CD4-positive, alpha-beta T cell (primary cell): ENCODE measurements at places on chromosomes 7 and 10. TPM values are rescaled to one million over a fixed set of nuclear protein-coding genes. Genes with fewer than 3 reads are reported as not detected.

DNA sequence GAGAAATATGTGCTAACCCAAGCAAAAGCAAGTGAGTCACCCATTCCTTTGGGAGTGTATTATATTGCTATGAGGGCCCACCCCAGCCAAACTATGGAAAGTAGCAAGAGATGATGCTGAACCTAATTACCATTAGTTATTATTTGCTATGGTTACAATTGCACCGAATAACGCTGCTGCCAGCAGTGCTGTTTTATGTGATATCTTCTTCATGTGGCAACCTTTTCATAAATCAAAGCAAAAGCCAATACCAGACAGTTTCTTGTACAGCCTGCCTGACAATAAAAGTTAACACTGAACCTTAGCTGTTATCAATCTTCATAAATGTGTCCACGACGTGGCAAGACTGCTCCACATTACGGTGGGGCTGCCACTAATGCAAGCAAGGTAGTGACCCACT is 241.7 kb upstream of the PLXNA4 start:
- DNase-seq = no peak

Gene JCAD
- not detected for total RNA-seq

Gene SLIT1
- total RNA-seq = 0.30 TPM

Gene PGAM2
- 1.8 TPM for total RNA-seq

DNA sequence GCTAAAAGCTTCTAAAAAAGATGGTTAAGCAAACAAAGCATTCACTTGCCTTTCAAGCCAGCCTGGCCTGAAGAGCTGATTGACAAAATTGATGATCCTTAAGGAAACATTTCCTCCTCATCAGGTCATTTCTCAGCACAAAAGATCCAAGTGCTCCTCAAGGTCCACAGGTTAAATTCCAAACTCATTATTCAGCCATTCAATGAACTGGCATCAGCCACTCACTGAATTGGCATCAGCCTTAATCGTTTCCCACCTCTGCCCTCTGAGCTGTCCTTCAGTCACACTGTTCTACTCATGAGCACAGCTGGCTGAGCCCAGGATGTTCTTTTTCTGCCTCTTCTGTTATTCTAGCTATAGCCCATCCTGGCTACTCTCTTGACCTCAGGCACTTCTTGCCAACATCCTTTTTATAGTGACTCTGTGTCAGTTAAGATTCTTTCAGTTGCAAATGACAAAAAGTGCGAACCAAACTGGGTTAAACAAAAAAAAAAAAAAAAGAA is 147.5 kb downstream of the RAB11FIP2 start:
- DNase-seq = no peak

Gene TAS2R3
- total RNA-seq = 0.31 TPM

Gene AFAP1L2
- total RNA-seq = 0.50 TPM

- DNase-seq = no peak
Observed at GRCh38 chr7:74141705-74142104, 32.5 kb upstream of the EIF4H start.

DNA sequence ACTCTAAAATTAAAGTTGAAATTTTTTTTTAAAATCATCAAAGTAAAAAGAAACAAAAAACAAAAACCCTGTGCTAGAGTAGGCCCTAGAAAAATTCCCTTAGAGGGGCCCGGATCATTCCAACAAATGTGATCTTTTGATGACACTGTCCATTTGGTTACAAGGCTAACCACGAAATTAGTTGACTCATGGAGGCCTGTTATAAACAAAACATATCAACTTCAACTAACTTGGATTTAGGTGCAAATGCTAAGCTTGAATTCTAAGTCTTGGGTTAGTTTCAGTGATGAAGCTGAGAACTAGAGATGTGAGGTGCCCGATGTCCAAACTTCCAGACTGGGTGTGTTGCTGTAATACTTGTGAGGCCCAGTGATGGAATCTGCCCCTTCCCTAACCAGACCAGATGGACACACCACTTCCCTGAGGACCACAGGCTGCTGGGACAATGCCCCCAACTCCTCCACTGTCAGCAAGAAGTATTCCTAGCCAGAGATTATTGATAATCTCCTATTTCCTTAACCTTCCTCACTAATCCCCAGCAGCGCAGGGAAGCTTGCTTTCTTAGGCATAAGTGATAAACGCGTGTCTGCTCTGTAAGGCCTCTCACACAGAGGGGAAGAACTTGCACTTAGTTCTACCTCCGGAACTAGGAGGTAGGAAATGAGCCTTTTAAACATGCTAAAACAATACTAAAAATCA is 108.7 kb downstream of the RAPGEF5 start:
- DNase-seq = no peak

DNA sequence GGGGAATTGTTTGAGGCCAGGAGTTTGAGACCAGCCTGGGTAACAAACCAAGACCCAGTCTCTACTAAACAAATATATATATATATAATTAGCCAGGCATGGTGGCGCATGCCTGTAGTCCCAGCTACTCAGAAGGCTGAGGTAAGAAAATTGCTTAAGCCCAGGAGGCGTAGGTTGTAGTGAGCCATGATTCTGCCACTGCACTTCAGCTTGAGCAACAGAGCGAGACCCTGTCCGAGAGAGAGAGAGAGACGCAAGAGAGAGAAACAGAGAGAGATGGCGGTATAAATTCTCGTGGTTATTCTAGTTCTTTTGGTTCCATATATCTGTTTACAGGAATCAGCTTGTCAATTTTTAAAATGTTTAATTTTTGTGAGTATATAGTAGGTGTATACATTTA is 94.0 kb downstream of the TBXAS1 start:
- DNase-seq = no peak

Gene NME8
- total RNA-seq = not detected

DNA sequence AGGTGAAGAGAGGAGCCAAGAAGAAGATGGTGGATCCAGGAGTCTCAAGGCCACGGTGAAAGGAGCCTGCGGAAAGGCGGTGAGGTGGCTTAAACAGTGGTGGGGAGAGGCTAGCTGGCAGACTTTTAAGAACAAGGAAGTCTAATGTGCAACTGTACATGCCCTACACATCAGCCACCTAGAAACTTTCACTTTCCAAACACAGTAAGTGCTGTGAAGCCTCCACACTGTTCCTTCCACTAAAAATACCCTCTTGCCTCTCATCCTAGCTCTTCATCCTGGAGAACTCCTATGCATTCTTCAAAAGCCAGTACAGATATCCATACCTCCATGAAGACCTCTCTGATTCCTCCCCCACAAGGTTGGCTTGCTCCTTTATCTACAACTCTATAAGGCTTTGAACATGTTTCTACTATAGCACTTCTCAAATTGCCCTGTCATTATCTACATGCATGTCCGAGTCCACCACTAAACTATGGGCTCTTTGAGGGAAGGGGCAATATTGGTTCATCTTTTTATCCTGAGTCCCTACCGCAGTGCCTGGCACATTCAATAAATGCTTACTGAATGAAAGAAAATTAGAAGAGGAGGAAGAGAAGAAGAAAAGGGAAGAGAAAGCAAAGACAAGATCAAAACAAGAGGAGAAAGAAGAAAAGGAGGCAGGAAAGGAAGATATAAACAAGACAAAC is 54.2 kb downstream of the DNAJC12 start:
- DNase-seq = no peak

- peak; percentile 22 for DNase-seq
Observed at GRCh38 chr7:150685219-150686029, at the start of gene GIMAP2. Gene GIMAP2 (plus strand): TSS chr7:150685706. CDS start chr7:150687060, 1,354 bp downstream.

- DNase-seq = no peak
Observed at GRCh38 chr10:62069452-62070178, 168.1 kb downstream of the ARID5B start.

- DNase-seq = no peak
Observed at GRCh38 chr7:125112850-125113249, 183.2 kb upstream of the POT1 start.

DNA sequence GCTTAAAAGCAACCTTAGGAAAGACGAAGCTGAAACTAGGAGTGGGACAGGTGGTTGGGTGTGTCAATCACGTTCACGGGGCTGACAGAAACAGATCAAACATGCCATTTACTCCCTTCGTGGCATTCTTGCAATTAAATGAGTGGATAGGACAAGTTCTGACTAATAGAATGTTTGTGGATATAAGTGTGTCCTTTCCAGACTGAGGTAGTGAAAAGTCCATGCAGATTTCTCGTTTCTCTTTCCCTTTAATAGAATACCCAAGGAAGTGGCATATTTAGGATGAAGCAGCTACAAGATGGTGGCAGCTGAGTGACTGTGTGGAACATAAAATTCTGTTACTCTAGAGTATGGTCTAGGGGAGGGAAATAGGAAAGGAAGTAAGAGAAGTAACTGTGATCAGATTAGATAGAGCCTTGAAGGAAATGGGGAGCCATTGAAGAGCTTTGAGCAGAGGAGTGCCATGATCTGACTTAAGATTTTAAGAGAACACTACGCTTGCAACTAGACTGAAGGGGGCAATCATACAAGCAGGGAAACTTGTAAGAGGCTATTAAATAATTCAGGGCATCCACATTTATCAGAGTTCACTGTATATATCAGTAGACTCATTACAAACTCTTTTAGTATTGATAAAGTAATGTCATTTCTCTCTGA is 46.3 kb upstream of the HYAL4 start:
- DNase-seq = no peak

Gene DCLRE1C
- 15.4 TPM for total RNA-seq
